ENCODE measurements at places on chromosomes 6 and 20.

DNA sequence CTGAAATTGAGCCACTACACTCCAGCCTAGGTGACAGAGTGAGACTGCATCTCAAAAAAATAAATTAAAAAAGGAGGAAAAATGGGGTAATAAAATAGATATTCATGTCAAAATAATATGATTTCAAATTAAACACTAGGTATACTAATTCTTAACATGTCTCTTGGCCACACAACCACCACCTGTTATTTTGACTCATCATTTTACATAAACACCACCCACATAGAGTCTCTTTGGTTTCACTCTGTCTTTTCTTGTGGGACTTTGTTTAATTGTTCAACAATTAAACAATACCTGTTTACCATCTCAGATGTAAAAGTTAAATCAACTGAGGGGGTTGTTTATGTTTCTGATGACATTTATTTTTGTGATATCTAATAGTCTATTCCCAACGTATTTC lies 476.8 kb upstream of the ADGRB3 start:
- no peak for DNase-seq

DNA sequence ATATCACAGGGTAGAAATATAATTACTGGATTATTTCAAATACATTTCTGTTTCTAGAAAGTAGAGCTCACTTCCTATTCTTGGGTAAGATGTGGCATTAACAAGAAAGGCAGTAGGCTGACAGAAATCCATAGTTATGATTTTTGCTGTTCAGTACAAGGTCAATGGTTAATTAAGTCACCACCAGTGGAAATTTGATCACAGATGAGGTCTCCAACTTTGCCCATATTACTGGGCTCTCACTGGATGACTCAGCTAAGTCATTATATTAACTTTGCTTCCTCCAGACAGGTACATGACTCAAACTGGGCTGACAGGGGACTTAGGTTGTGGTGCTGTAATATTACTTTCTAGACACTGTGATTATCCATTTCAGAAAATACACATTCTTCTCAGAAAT lies 212.4 kb downstream of the GRIK2 start:
- DNase-seq = no peak

GRCh38 chr20:50924261-50924920 lies 6.8 kb downstream of the ADNP start:
- no peak for DNase-seq

- DNase-seq = no peak
Measured at GRCh38 chr6:7727086-7727945, 1.4 kb downstream of the BMP6 start.

DNA sequence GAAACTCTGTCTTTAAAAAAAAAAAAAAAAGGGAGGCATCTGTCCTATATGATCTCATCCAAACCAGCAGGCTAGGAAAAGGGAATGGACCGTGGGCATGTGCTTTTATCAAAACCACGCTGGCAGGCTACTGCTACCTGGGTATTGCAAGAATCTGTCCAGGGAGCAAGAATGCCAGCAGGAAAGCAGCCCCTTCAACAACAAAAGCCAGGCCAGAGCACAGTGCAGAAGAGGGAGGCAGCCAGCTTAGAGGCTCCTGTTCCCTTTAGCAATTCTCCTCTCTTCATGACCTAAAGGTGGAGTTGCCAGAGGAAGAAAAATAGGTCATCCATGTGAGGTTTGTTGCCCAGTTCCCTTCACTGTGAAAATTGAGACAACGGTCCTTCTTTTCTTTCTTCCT lies 18.2 kb downstream of the TBC1D20 start:
- DNase-seq = no peak

DNA sequence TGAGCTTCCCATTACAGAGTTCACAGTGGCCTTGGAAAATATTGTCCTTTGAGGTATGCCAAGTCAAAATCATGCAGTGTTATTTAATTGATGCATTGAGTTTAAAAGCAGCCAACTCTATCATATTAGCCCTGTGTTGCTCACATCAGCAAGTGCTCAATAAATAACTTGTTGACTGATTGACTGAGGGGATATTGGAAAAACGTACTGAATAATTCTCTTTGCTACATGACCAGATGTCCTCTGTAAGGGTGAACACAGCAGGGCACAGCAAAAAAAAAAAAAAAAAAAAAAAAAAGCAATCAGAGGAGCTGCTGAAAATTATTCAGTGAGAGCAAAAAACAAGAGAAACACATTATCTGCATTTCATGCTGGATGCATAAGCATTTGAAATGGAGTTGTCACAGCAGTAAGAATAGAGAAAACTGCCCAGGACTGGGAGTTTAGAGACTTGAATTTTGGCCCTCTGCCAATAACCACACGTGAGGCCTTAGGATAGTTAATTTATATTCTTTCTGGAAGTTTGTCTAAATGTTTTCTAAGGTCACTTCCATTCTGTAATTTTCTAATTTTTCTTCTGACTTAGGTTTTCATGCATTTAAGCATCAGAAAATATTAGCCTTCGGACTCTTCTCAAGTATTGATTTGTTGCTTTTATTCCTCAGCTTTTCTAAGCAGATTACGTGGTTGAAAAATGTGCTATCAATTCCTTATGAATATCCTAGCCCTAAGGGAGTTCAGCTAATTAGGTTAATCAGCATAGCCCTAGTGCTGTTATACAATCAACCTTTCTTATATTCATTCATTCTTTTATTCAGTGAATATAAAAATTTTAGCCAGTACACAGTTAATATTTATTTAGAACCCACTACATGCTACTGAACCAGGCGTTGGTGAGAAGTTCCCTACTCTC lies 246.8 kb upstream of the STXBP5 start:
- no peak for DNase-seq

GRCh38 chr6:41901882-41902519 lies 6.8 kb upstream of the USP49 start:
- peak; percentile 36 for DNase-seq

DNA sequence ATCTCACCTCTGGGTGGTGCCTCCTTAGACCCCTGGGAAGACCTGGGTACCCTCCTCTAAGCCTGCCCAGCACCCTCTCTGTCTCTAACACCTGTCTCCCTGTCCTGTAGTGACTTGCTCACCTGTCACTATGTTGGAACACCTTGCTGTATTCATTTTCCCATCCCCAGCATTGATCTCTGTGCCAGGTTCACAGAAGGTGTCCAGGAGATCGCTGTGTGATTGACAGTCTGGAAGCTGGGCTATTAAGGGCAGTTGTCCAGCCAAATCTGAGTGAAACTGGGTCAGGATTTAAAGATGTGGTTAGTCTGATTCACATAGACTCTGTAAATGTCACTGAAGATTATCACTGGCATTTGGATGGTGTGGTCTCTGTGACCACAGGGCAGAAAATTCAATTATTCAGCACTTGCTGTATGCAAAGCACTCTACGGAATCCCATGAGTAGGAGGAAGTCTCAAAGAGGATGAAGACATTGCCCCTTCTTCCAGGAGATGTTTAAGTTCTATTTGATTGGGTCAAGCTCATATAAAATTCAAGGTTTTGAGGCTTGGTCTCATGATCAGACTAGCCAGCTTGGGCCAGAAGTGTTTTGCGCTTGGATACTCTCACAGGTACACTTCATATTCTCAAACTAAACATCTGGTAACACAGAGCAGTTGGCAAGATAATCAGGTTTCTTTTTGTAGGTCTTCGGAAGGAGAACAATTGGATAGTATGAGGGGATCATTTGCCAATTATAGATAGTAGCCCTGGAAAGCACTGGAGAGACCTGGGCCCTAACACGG lies 57.8 kb upstream of the TAGAP start:
- no peak for DNase-seq
